ENCODE measurements at places on chromosomes 13 and 19.

- peak; percentile 58 for DNase-seq
Observed at GRCh38 chr13:89695343-89696257, 1651.9 kb upstream of the MIR17HG start.

GRCh38 chr13:30422054-30422839 lies at the start of gene UBE2L5:
Gene UBE2L5 (plus strand): TSS chr13:30422493. CDS start chr13:30427991, 5,498 bp downstream.
- DNase-seq, result peak; percentile 89

GRCh38 chr13:25046985-25047511 lies 48.9 kb upstream of the PABPC3 start:
- peak; percentile 72 for DNase-seq

DNA sequence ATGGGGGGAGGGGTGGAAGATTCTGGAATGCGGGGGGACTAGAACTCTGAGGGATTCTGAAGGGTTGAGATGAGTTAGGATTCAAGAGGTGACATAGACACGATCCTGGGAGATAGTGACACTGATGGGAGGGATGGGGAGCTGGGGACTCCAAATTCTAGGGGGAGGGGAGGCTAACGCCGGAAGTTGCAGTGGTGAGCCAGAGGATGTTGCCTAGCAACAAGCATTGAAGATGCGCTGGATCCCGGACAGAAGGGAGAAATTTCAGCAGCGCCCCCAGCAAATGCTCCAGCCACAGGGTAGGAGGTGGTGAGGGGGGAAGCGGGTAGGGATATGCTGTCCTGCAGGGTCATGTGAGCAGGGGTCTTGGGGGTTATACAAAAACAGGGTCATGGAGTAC lies 6.9 kb upstream of the LTBP4 start:
- DNase-seq, result peak; percentile 80

DNA sequence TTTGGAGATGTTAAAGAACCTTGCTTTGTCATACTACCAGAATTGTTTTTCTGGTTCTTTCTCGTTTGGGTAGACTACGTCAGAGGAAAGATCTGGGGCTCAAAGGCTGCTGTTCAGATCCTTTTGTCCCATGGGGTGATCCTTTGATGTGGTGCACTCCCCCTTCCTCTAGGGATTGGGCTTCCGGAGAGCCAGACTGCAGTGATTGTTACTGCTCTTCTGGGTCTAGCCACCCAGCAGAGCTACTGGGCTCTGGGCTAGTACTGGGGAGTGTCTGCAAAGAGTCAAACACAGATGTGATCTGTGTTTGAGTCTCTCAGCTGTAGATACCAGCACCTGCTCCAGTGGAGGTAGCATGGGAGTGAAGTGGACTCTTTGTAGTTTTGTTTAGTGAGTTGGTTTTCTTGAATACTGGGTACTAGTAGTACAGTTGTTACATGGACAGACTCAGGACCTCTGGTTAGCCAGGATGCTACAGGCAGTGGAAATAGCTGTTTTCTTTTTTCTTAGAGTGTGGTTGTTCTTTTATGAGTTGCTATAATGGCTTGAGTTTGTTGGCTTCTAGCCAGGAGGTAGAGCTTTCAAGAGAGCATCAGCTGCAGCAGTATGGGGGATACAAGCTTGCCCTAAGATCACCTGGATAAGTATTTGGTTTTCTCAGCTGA lies 34.4 kb downstream of the DNAJC15 start:
- DNase-seq, result peak; percentile 4

- no peak for DNase-seq
Observed at GRCh38 chr13:27104606-27105005, 67.0 kb downstream of the USP12 start.

GRCh38 chr19:33301900-33302174 lies 497 bp downstream of the CEBPA start:
- no peak for DNase-seq

DNA sequence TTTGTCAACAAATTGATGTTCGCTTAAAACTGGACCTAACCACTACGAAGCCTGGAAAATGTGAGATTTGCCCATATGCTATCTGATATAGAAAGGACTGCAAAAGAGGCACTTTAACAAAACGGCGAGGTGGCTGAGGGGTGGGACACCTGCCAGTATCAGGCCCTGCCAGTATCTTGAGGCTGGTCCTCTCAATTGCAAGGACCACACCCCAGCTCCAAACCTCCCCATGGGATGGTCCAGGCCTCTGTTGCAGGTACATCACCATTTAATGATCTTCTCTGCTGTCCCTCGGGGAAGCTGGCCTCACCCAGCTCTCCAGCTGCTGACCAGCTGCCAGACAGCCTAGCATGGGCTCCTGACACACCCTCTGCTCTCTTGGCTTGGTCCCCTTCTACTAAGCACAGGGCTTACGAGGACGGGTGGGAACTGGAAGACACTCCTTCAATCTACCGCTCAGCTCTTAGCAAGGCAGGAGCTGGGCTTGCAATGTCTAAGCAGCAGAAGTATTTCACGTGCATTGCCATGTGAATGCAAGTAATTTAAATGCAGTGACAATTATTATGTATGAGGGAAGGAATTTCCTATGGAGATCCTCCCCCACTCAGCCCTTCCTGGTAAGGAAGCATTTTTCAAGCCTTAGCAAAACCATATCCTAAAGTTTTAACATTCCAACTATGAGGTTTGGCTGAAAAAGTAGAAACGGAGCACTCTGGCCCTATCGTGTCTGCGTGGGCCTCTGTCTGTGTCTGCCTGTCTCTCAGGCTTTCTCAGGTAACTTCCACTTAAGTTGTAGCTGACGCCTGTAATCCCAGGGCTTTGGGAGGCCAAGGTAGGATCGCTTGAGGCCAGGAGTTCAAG lies 63.9 kb downstream of the LATS2 start:
- DNase-seq, result no peak

- no peak for DNase-seq
Observed at GRCh38 chr19:6833166-6833790, 54.1 kb upstream of the ADGRE1 start.

DNA sequence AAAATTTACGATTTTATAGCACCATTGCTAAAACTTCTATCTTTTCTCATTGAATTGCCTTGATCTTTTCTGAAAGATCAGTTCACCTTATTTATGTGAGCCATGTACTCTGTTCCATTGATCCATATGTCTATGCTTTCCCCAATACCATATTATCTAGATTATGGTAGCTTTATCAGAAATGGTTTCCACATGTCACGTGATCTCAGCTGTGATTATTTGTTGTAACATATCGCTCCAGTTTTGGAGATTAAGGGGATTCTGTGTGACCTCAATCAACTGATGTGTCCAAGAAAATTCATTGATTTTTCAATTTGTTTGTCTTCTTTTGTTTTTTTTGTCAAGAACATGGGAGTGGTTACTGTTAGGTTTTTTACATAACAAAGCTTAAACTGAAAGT lies 1114.5 kb upstream of the ATXN8OS start:
- DNase-seq, result no peak

DNA sequence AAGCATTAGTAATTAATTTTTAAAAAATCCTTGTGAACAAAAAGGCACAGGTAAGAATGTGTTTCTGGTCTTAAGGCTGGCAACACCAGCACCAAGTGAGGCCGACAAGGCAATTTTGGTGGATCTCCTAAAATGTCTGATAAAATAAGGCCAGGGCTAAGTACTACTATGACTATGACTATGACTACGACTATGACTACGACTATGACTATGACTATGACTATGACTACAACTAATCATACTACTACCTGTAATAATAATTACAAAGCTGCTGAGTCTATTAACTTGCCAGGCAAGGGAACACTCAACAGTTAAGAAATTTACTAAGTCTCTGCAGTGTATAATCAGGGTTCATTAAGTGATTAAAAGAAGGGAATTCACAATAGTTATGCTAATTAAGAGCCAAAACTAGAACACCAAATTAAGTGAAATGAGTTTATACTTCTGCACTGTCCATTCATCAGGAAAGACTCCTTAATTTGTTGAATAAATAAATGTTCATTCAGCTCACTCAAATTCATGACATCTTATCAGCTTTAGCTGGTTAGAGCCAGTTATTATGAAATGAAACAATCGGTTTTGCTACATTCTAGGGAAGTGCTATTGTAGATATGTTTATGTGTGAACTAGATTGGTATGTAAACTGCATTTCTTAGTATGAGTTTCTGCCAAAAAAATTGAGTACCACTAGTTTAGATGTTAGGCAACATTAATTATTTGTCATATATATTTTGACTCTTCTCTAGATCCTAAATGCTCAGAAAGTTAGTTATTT lies 1626.2 kb upstream of the PCDH20 start:
- DNase-seq, result no peak

GRCh38 chr19:38193445-38193844 lies 30.6 kb downstream of the DPF1 start:
- DNase-seq, result peak; percentile 94

GRCh38 chr19:35117799-35118198 lies 2.2 kb downstream of the FXYD3 start:
- no peak for DNase-seq

GRCh38 chr19:16227837-16228636 lies 30.3 kb downstream of the AP1M1 start:
- DNase-seq, result no peak

DNA sequence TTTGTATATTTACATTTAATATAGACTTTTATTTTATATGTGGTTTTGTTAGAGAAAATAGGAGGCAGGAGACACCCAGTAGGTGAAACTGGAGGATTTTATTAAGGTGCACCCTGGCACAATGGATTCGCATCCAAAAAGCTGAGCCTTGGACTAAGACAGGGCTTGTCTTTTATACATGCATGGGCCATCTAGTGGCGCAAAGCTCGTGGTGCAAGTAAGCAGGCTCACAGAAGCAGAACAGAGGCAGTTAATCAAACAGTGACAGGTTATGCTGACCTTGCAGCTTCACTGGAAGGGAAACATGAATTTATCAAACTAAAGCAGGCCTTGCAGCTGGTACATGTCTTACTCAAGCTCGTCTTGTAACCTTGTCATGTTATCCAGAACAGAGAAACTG lies 58.8 kb upstream of the ZNF681 start:
- DNase-seq, result peak; percentile 75

DNA sequence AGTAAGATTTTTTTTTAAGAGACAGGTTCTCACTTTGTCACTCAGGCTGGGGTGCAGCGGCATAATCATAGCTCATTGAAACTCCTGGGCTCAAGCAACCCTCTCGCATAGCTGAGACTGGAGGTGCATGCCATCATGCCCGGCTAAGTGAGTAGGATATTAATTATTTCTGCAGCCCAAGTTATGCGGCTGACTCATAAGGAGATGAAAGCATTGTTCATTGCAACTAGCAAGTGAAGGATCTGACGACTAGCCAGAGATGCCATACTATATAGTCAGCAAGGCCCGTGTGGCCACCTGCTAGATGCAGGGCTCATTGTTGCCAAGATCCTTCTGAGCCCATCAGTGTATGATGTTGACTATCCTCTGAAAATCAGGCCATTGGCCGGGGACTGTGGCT lies 45.2 kb downstream of the ABCC4 start:
- DNase-seq, result no peak

DNA sequence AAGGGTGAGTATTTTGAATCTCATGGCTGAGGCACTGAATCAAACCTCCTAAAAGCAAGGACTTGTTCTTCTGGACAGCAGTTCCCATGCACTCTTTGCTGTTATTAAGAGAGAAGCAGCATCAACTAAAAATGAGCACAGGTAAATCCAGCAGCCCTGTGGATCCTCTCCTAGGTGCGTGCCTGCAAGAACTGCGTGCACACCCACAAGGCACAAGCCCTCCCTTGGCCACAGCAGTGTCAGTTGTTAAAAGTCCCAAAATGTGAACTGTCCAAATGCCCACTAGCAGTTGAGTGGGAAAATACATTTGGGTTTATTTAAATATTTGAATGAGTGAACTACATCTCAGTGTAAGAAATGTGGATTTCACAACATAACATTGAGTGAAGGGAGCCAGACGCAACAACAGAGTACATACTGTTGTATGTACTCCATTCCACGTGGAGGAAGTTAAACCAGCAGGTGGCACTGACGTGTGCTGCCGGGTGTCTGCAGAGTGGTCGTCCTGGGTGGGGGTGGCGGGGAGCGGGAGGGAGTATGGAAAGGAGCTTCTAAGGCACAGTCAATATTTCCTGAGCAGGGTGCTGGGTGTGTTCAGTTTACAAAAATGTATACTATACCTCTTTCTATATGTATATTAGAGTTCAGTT lies 266.4 kb downstream of the NALCN start:
- DNase-seq, result no peak

GRCh38 chr13:51928231-51928630 lies 66.5 kb downstream of the CCDC70 start:
- DNase-seq, result peak; percentile 99

- no peak for DNase-seq
Observed at GRCh38 chr19:30402436-30403202, 30.4 kb downstream of the ZNF536 start.

DNA sequence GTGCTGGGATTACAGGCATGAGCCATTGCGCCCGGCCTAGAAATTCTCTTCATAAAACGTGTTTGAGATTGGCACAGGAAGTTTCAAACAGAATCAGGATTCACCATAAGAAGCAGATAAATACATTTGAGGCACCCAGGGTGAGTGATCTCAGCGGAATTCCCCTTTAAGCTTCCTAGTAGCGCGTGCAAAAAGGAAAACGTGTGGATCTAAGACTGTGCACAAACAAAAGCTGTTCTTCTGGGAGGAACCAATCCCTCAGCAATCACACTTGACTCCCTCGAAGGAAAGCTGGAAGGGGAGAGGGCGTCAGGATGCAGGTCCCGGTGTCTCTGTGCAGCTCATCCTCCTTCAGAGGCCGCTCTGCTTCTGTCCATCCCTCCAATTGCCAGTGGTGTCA lies 15.5 kb downstream of the MCF2L start:
- peak; percentile 62 for DNase-seq

DNA sequence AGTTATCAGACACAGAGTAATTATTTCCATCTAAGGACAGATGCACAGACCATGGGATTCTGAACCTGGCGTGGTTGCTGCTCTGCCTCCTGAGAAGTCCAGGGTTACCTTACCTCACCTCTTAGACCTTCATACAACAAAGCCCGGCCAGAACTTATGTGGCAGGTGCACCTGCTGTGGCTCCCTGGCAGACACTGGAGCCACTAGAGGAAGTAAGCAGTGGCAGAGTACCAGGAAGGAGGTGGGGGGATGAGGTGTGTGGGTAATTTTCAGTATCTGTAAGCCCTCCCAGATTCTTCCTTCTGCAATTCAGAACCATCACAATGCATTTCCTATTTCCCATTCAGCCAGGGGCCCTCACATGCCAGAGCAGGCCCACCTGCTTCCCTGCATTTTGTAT lies 106.1 kb upstream of the DOCK9 start:
- DNase-seq, result peak; percentile 42

DNA sequence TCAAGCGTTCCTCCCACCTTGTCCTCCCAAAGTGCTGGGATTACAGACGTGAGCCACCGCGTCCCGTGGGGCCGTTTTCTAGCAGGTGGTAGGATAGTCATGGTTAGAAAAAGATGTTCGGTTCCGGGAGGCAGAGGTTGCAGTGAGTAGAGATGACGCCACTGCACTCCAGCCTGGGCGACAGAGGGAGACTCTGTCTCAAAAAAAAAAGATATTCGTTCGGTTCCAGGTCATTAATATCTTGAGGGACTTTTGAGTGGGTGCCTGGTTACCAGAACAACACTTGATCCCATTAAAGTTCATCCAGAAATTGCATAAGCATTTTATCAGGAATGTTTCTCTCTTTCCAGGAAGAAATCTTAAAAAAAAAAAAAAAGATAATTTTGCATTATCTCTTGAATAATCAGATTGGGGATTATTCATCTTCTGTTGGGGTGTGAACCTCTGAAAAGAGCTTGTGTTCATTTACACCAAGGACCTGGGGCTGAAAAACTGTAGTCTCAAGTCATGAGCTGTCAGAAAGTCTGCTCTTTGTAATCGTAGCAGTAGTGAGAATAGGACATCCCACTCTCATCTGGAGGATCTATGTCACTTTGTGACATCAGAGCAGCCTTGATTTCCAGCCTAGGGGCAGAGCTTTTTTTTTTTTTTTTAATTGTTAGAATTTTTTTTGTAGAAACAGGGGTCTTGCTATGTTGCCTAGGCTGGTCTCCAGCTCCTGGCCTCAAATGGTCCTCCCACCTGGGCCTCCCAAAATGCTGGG lies 1.0 kb upstream of the ETHE1 start:
- DNase-seq, result peak; percentile 95

Measured in DMS53 (cell line).